ENCODE measurements at places on chromosomes 5 and 9. TPM values are rescaled to one million over a fixed set of nuclear protein-coding genes. Genes with fewer than 3 reads are reported as not detected.

DNA sequence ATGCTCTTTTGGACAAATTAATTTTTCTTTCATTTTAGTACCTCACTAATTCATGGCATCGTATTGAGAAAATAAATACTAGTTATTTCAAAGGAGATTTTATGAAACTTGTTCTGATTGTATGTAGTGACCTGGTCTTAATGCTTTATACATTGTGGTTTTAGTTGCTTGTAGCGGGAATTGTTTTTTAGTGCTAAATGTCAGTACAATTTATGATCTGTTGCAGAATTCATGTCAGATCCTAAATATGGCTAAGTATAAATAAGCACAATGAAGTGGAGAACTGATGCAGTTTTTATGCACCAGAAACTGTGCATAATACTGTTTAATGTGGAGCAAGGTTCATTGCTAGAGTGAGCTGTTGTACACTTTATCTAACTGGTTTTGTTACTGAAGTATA, 308.8 kb downstream of the PJA2 start:
- no peak overlapping the region for H3K27ac ChIP-seq
- no peaks in the 10 kb centered on the region for H3K27me3 ChIP-seq
- no peaks in the 10 kb centered on the region for H3K36me3 ChIP-seq
- no peak for DNase-seq
- no peak overlapping the region for H3K4me3 ChIP-seq
- H3K4me1 ChIP-seq = no peaks in the 10 kb centered on the region

GABRB2 gene
- not detected for total RNA-seq

GRCh38 chr5:169950333-169950732, 30.0 kb downstream of the INSYN2B start:
- no peak overlapping the region for H3K27ac ChIP-seq
- H3K36me3 ChIP-seq = peaks cover 15% of the 10 kb centered on the region
- no peak for DNase-seq
- H3K4me1 ChIP-seq = peaks cover 4% of the 10 kb centered on the region
- no peak overlapping the region for H3K4me3 ChIP-seq

DNA sequence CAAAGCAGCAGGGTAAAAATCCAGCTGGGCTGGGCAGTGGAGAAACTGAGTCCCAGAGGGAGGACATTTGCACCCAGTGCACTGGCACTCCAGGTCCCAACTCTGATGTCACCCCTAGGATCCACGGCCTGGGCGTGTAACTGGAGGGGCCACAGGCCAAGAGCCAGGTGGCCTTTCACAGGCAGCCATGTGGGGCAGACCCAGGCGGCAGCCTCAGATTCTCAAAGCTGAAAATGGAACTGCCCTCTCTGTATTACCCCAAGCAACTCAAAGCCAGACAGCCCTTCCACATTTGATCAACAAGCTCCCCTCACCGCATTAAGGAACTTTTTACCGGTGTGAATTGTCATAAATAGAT, 46.7 kb downstream of the RASGEF1C start:
- H3K4me1 ChIP-seq = no peaks in the 10 kb centered on the region
- no peak for DNase-seq
- H3K27me3 ChIP-seq = peaks cover 24% of the 10 kb centered on the region
- H3K27ac ChIP-seq = no peak overlapping the region
- no peaks in the 10 kb centered on the region for H3K36me3 ChIP-seq

GRCh38 chr5:36373527-36374086, 71.9 kb upstream of the RANBP3L start:
- no peak for DNase-seq
- peaks cover 2% of the 10 kb centered on the region for H3K27me3 ChIP-seq
- no peak overlapping the region for H3K27ac ChIP-seq
- H3K4me3 ChIP-seq = no peak overlapping the region

GRCh38 chr5:77952636-77953212, 176.6 kb upstream of the TBCA start:
- H3K27ac ChIP-seq = no peak overlapping the region
- H3K36me3 ChIP-seq = no peaks in the 10 kb centered on the region
- DNase-seq = no peak
- H3K4me1 ChIP-seq = no peaks in the 10 kb centered on the region
- no peak overlapping the region for H3K4me3 ChIP-seq

DNA sequence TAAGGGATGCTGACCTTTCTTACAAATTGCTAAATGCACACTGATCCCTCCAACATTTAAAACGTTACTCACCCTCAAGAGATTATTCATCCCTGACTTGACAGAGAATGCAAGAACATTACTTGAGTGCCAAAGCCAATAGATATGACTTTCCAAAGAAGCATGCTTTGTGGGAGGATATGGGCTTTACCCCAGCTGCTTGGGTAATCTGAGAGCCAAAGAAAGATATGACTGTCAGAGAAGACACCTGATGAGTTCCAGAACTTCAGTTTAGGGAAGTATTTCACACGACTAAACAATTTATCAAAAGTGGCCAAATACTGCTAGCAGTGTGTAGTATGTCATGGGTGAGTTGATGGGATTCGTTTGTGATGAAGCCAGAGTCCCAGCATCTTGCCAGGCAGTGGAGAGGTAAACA, 7.4 kb upstream of the SPDL1 start:
- no peak overlapping the region for H3K4me3 ChIP-seq
- peaks cover 10% of the 10 kb centered on the region for H3K27me3 ChIP-seq
- peaks cover 6% of the 10 kb centered on the region for H3K4me1 ChIP-seq
- DNase-seq = no peak

CMYA5 gene
- 0.05 TPM for total RNA-seq

GRCh38 chr9:88998911-88999310, 7.6 kb downstream of the S1PR3 start:
- no peak overlapping the region for H3K27ac ChIP-seq
- H3K36me3 ChIP-seq = no peaks in the 10 kb centered on the region
- no peaks in the 10 kb centered on the region for H3K4me1 ChIP-seq
- peaks cover 38% of the 10 kb centered on the region for H3K27me3 ChIP-seq
- no peak for DNase-seq
- H3K4me3 ChIP-seq = no peak overlapping the region

GRCh38 chr5:79886456-79886855, 104.6 kb downstream of the MTX3 start:
- no peaks in the 10 kb centered on the region for H3K36me3 ChIP-seq
- no peaks in the 10 kb centered on the region for H3K4me1 ChIP-seq
- no peak for DNase-seq
- H3K27me3 ChIP-seq = no peaks in the 10 kb centered on the region
- H3K4me3 ChIP-seq = no peak overlapping the region

DNA sequence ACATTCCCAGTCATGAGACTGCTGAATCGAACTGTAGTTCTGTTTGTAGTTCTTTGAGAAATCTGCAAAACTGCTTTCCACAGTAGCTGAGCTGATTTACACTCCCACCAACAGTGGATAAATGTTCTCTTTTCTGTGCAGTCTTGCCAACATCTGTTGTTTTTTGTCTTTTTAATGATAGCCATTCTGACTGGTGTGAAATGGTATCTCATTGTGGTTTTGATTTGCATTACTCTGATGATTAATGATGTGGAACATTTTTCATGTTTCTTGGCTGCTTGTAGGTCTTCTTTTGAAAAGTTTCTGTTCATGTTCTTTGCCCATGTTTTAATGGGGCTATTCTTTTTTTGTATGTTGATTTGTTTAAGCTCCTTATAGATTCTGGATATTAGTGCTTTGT, 187.3 kb upstream of the TLE4 start:
- H3K27me3 ChIP-seq = peaks cover 3% of the 10 kb centered on the region
- H3K4me3 ChIP-seq = no peak overlapping the region
- no peaks in the 10 kb centered on the region for H3K4me1 ChIP-seq
- no peak overlapping the region for H3K27ac ChIP-seq

DNA sequence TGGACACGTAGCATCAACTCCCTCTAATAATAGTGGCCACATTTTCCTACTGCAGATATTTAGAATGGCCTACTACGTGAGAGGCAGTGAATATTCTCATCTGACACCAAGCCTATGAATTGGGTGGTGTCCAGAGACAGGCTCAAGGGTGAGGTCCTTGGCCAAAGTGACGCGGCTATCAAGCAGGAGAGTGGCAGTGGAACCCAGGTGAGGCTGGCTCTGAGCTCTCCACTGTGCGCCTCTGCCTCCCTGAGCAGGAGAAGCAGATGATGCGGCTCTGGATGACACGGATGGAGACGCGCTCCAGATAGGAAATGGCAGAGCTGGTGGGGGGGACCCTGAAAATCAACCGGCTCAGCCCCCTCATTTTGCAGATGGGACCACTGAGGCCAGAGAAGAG, 69.7 kb downstream of the CFAP77 start:
- no peaks in the 10 kb centered on the region for H3K36me3 ChIP-seq
- no peaks in the 10 kb centered on the region for H3K4me1 ChIP-seq
- no peak for DNase-seq
- no peak overlapping the region for H3K27ac ChIP-seq
- peaks cover 17% of the 10 kb centered on the region for H3K27me3 ChIP-seq

LCN12 gene
- total RNA-seq = 1.1 TPM

GRCh38 chr5:59034498-59035186, 451.8 kb downstream of the RAB3C start:
- peaks cover 65% of the 10 kb centered on the region for H3K36me3 ChIP-seq
- H3K4me1 ChIP-seq = peaks cover 46% of the 10 kb centered on the region
- H3K27ac ChIP-seq = peak overlapping the region; percentile 96

SPAG8 gene
- 0.95 TPM for total RNA-seq

CDH6 gene
- not detected for total RNA-seq

DNA sequence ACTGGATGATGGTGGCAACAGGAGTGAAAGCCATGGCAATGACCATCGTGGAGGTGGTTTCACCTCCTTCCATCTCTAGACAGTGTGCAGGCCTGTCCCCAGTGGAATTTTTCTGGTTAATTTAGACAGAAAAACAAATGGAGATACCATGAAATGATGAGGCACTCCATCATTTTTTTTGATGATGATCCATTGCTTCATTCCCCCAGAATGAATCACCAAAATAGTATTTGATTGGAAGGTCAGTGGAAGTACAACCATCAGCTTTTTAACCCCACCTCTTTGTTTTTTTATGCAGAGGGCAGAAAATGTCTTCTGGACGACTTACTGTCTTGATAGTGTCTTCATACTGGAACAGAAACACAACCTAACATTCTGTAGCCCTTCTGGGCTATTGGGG, 42.6 kb upstream of the ADRA1B start:
- H3K27ac ChIP-seq = no peak overlapping the region
- no peak for DNase-seq
- no peaks in the 10 kb centered on the region for H3K36me3 ChIP-seq
- H3K4me1 ChIP-seq = no peaks in the 10 kb centered on the region
- peaks cover 20% of the 10 kb centered on the region for H3K27me3 ChIP-seq
- no peak overlapping the region for H3K4me3 ChIP-seq

DNA sequence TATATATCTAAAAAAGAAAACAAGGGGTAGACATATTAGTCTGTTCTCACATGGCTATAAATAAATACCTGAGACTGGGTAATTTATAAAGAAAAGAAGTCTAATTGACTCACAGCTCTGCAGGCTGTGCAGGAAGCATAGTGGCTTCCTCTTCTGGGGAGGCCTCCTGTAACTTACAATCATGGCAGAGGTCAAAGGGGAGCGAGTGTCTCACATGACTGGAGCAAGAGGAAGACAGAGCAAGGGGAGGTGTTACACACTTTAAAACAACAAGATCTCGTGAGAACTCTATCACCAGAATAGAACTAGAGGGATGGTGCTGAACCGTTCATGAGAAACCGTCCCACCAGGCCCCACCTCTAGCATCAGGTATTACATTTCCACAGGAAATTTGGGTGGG, 616.8 kb downstream of the TLE4 start:
- H3K27ac ChIP-seq = no peak overlapping the region
- peaks cover 7% of the 10 kb centered on the region for H3K27me3 ChIP-seq
- H3K36me3 ChIP-seq = no peaks in the 10 kb centered on the region
- no peak overlapping the region for H3K4me3 ChIP-seq

PITX1 gene
- total RNA-seq = 0.25 TPM

SH3RF2 gene
- not detected for total RNA-seq

DNA sequence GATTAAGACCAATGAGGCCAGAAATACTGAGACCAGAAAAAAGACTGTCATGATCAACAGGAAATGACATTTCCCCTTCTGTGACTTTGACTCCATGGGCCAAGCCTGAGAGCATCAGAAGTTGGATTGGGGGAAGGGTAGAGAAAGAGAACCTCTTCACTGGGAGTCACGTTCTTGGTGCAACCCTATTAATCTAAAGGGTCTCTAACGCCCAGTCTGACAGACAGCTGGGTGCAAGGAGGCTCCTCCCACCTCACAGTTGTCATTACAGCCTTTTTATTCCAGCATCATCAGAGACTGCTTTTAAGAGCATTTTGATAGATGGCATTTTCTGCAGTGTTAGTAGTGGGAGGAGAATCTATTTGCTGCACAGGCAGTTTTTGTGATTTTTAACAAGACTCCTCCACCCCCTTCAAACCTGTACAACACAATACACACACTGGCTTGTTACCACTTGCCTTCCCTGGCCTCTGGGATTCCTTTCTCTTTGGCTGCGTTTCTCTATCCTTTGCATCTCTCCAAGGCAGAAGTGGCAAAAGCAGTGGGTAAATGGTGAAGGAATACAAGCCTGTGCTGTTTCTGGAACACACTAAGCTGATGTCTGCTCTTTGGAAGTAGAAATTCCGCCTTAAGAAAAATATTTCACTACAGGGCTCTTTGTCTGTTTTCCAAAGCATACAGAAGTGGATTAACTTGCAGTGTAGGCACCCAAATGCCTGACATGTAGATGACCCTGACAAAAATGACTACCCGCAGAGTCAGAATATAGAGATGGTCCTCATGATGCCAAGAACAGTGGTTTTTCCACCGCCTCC, 310.4 kb upstream of the ZNF608 start:
- H3K27me3 ChIP-seq = no peaks in the 10 kb centered on the region
- H3K36me3 ChIP-seq = no peaks in the 10 kb centered on the region
- H3K27ac ChIP-seq = no peak overlapping the region
- DNase-seq = no peak

GRCh38 chr5:146647656-146648199, 131.7 kb upstream of the GPR151 start:
- no peak overlapping the region for H3K27ac ChIP-seq
- no peaks in the 10 kb centered on the region for H3K4me1 ChIP-seq
- H3K27me3 ChIP-seq = no peaks in the 10 kb centered on the region
- no peaks in the 10 kb centered on the region for H3K36me3 ChIP-seq
- no peak for DNase-seq
- no peak overlapping the region for H3K4me3 ChIP-seq

DNA sequence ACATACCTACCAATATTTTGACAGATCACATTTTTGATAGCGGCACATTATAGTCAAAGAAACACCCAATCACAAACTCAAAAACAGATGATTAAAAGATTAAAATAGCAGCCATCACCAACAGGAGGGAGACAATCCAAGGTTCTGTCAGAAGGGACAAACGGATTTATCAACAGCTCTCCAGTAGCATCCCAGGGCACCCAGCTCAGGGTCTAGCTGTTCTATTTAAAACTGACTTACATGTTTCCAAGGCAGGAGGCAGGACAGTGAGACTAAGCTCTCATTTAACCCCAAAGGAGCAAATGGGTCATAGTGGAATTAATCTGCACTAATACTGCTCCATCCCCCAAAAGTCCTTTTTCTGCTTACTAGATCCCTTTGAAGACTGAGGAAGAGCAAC, 3.2 kb downstream of the AGTPBP1 start:
- H3K36me3 ChIP-seq = peaks cover 6% of the 10 kb centered on the region
- DNase-seq = no peak
- no peaks in the 10 kb centered on the region for H3K27me3 ChIP-seq
- no peak overlapping the region for H3K27ac ChIP-seq

EDIL3 gene
- not detected for total RNA-seq

ADRB2 gene
- 0.32 TPM for total RNA-seq

Measured in activated naive CD4-positive, alpha-beta T cell treated with anti-CD3 and anti-CD28 coated beads for 36 hours (primary cell).